Activated CD4-positive, alpha-beta T cell treated with anti-CD3 and anti-CD28 coated beads for 48 hours (primary cell): ENCODE measurements at places on chromosomes 3 and 15.

DNA sequence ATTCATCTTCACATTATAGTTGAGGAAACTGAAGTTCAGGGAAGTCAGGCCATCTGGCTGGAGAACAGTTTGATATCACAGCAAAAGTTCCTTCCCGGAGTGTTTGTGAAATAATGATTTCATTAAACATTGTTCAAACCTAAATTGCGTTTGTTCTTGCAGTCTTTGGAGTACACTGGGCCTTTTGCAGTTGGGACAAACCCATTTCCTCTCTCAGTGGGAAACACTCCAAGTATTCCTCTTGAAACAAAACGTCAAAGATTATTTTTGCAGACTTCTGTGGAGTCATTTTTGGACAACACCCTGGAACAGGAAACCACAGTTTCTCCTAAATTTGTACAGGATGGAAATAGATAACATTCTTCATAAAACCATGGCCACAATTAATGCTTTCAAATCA, 287.5 kb downstream of the PTPRG start:
- no peak for DNase-seq

DNA sequence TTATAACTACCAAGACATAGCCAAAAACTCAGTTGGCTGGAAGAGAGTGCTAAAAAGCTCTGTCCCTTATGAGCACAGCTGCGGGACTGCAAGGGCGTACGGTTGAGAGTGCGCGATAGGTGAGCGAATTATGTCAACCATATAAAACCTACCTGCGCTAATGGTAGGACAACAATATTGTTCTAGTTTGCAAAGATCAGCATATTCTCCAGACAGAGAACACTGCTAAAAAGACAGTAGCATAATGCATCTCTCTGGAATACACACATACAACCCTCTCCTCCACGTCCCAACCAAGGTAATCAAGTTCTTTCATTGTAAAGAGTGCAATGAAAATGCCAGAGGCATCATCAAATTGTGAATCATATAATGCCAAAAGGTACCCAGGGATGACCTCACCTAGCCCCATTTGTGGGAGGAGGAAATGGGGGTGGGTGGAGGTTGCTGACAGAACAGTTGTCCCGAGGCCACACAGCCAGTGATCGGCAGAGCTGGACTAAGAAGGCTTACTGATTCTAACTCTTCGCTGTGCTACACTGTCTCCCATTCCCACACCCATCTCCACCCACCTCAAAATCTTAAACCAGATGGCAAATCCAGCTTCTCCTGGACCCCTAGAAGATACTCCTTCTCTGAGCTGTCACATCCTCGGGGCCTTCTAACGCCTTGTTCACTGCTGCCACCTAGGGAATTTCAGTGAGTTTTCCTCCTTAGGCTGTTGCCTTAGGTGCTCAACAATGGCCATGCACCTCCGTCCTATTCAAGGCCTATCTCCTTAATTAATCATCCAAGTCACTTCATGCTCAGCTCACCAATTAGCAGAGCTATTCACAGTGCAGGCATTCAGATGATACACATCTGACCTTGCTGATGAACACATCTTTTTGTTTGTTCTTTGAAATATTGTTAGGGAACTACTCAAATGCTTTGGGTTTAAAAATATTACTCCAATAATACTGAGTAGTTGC, 60.7 kb downstream of the RPL22L1 start:
- DNase-seq: peak; percentile 22

DNA sequence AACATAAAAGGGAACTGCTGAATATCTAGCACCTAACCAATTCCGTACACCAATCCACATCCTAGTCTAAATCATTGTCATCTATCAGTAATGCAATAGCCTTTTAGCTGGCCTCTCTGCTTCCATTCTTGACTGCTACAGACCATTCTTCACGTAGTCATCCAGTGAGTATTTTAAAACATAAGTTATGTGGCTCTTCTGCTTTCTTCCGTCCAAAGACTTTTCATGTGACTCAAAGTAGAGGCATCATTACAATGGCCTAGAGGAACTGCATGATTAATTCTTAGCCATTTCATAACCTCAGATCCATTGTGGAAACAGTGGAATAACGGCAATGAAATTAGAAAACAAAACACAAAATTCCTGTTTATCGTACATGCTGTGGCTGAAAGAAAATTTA, 88.9 kb upstream of the CBLB start:
- no peak for DNase-seq

GRCh38 chr3:31140470-31140869, 246.0 kb upstream of the GADL1 start:
- no peak for DNase-seq

DNA sequence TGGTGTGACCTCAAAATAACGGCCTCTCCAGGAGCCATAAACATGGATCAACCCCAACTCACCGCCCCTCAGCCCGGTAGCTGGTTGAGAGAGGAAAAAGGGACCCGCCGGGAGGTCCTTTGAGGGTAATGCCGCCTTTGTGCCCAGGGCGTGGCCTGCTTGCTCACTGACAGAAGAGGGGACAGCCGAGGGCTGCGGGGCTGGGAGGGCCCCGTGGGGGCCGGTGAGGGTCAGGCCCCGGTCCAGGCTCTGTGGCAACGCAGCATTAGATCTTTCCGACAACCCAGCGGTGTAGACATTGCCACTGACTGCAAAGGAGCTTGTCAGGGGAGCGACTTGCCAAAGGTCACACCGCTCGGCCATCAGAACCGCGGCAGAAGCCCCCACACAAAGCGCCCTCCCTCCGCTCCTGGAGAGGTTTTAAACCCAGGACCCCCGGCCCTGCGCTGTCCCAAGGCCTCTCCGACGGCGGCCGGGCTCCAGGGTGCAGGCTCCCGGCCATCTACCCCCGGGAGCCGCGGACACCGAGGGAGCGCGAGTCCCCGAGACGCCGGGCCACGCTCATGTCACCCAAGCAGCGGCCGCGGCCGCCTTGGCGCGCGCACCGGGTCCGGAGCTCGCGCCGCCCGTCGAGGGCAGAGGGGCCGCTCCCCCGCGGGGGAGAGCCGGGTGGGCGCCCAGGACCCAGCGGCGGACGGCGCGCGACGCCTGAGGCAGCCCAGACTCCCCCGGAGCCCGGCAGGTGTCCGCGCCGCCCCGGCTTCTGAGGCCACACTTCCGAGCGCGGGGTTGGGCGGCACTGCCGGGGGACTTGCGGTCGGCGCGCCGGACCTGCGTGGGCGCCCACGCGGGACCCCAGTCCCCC, 975 bp downstream of the PCSK6 start:
- DNase-seq: no peak

- no peak for DNase-seq
These were observed 97.4 kb upstream of the RNU6-1 start for GRCh38 chr15:67937153-67937761.

DNA sequence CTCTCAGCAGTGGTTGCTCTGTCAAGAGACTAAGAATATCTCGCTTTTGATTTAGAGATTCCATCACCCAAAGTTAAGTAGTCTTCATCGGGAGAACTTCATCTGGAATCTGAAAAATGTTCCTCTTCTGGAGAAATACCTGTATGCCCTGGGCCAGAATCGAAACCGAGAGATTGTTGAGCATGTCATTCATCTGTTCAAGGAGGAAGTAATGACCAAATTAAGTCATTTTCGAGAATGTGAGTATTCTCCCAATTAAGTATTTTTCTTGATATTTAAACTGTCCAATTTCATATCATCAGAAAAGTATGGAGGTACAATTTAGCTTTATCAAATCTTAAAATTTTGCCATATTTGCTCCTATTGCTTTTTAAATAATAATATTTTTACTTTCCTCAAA, 12.9 kb upstream of the PSMA4 start:
- DNase-seq: no peak

GRCh38 chr3:170222647-170223541, 670 bp downstream of the PRKCI start:
- DNase-seq: peak; percentile 49

GRCh38 chr3:113878403-113878802, 39.8 kb downstream of the GRAMD1C start:
- no peak for DNase-seq

GRCh38 chr15:32682569-32682968, 35.2 kb upstream of the GREM1 start:
- DNase-seq: no peak

DNA sequence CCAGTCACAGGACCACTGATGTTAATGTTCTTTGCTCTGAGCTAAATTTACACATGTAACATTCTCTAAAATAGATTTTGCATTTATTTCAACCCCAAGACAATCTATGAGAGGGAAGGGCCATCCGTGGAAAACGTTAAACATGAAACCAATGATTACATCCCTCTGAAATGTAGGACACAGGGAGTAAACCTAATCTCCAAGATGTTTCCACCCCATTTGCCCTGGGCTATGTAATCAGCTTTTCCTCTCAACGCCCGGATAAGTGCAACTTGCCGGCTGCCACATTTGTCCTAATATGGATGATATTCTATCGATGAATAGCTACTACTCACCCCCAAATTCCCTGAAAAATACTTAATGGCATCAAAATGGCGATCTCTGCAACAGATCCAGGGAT, 6.4 kb upstream of the FMN1 start:
- DNase-seq: no peak

DNA sequence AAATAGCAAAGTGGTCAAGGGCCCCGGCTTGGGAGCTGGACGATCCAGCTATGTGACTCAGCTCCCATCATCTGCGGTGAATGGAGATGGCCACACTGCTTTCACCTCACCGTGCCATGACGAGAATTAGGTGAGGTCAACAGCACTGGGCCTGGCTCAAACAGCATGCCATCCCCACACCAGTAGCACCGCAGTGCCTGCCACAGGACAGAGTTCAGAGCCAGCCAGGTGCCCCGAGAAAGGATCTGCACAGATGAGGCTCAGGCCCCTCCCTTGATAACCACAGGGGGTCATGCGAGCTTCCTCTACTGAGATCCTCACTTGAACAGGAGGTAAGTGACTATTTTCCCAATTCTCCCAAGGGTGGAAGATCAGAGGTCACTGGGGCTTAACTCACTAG, 29.4 kb downstream of the ZXDC start:
- no peak for DNase-seq

DNA sequence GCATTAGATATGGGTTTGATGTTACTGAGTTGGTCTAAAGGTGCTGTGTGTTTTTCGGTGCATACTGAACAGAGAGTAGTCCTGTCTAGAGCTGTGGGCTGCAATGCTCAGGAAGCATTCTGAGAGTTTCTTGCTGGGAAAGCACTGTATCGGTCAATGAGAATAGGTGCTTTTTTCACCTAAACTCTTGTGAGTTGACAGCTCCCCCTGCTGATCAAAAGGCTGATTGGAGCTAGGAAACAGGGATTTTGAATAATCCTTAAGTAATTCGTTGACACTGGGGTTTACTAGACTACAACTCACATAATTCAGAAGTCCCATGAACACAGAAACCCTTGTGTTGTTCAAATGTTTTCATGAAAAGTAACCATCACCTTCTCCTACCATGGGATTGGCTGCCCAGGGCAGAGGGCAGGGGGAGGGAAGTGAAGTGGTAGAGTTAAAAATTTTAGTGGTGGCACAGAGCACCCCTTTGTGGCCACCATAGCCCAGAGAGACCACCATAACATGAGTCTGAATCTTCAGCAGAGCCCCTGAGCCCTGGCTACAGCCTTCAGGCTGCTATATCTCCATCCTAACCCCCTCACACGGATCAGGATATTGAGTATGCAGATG, 13.0 kb upstream of the MANF start:
- DNase-seq: peak; percentile 69

DNA sequence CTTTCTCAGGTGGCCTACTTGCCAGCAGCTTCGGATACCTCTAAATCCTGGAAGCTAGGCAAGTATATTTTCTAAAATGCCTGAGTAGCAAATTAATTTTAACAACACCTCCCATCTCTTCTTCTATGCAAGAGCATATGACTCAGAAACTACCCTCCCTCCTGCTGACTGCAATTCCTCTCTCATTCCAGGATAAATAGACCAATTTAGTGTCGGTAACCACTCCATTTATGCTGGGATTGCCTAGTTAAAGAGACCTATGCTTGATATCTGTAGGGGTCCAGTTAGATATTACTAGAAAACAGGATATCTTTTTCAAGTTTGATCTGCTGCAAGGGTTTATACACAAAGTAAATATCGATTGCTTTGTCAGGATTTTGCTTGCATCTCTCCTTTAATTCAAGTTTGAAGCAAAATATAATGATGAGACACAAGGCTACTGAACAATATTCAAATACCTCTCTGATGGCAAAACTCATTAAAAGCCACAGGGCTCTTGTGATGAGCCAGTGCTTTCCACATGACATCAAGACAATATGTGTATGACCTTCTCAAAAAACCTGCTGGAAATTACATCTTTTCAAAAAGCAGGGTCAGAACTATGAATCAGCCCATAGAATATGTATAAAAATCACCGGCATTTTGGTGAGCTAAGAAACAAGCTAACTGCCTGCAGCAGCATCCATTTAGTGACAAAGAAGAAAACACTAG, 491.6 kb upstream of the NECTIN3 start:
- no peak for DNase-seq

- no peak for DNase-seq
These were observed 119.4 kb upstream of the LMOD3 start for GRCh38 chr3:69241769-69242168.
